Stimulated activated CD4-positive, alpha-beta T cell treated with anti-CD3 and anti-CD28 coated beads, Interleukin-1b, Interleukin-23, amount 100 ng/mL, for 1 hour (primary cell): ENCODE measurements at places on chromosomes 1 and 21.

DNA sequence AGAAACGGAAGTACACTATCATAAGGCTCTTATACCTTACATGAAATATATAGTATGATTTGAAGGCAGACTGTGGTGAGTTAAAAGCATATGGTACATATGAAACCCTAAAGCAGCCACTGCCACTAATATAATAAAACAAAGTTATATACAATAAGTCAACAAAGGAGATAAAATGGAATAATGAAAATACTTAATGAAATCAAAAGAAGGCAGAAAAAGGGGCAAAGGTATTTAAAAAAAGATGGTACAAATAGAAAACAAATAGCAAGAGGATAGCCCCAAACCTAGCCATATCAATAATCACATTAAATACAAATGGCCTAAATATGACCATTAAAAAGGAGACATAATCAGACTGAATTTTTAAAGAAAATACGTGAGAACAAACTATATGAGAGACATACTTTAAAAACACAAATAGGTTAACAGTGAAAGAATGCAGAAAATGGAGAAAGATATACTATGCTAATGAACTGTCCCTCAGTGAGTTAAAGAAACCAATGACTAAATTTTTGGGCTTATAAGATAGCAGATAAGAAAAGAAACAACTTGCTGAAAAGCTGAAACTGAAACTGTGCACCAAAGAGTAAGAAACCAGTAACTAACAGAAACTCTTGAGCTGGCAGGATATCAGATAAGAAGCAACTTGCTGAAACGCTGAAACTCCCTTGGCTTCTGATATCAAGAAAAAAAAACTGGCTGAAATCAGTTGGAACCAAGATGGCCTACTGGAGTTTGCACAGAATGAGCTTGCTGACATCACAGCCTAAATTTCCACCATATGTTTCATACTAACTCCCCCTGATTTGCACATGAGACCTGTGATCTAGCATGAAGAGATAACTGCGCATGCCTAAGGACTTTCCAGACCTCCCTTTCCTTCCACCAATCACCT, 44.3 kb upstream of the IL10 start:
- no peak for DNase-seq

GRCh38 chr1:16019644-16020277, 1.9 kb upstream of the HSPB7 start:
- DNase-seq: no peak

- peak; percentile 0 for DNase-seq
Observed at GRCh38 chr21:35400233-35400939, 351.3 kb upstream of the RUNX1 start.

DNA sequence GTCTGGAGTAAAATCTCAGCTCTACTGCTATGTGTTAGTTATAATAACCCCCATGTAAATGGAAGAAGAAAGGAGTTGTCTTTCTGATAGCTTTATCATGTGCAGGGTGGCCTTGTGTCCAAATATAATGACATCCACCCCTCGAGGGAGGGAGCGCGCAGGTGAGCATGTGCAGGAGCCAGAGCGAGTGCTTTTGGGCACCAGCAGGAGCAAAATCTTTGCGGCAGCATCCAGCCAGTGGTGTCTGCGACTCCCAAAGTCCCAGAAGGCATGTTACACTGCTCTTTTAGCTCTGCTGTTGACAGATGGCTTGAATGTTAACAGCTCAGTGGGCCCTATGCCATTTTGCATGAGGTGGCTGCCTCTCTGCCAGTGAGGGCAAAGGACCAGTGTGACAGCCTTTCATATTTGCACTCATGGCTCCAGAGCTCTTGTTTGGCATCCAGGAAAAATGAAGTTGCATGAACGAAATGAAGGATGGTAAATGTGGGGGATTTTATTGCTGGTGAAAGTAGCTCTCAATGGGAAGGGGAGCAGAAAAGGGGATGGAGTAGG, 146.7 kb downstream of the HMCN1 start:
- DNase-seq: no peak

DNA sequence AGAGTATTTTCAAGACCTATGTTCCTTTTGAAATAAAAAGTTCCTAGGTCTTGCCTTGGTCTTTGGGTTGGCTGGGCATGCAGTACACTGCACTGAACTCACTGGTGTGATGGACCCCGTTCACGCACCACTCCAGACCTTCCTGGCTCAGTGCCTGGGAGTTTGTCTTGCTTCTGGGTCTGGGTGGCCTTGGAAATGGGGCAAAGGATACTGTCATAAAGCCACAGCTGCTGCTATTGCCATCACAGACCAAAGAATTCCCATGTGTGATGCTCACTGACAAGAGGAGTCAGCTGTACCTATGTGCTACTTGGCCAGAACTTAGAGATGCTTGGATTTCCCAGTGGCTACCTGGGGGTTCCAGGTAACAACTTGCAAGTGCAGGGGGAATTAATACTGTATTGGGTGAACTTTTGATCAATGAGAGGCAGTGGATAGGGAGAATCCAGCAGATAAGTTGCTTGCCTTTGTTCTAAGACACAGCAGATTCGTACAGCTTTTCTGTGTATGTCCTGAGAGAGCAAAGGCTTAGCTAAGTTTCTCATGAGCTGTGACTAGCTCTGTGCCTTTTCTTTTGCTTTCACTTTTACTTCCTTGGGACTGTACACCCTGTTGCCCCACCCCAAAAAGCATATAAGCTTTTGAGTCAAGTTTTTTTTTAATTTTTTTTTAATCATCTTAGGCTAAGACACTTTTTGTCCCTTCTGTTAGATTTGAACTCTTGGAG, 115.3 kb downstream of the RUNX1 start:
- no peak for DNase-seq

GRCh38 chr1:197920414-197921117, 3.4 kb downstream of the LHX9 start:
- DNase-seq: no peak

GRCh38 chr1:17984583-17984982, 123.0 kb upstream of the IGSF21 start:
- DNase-seq: no peak

GRCh38 chr1:228148196-228148861, 1.4 kb upstream of the GJC2 start:
- no peak for DNase-seq

- no peak for DNase-seq
Observed at GRCh38 chr1:177024623-177025022, 139.9 kb downstream of the ASTN1 start.

- no peak for DNase-seq
Observed at GRCh38 chr1:110200666-110201065, 9.4 kb upstream of the KCNC4 start.

DNA sequence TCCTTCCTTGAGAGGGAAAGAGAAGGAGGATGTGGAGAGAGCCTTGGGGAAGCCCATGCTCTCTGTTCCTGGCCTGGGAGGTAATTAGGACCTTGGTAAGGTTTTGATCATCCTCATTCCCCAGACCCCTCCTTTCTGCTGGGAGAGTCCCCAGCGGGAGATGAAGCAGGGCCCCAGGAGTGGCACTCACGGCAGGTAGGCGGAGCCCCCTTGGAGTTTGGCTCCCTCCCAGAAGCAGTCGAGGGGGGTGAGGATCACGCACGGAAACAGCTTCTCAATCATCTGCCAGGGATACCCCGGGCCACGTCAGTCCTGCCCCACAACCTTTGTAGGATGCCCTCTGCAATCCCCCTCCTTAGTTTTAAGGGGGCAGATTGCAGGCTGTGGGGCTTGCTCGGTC, 11.5 kb downstream of the PTCH2 start:
- no peak for DNase-seq

GRCh38 chr21:45550522-45551210, 8.4 kb upstream of the SLC19A1 start:
- DNase-seq: no peak

DNA sequence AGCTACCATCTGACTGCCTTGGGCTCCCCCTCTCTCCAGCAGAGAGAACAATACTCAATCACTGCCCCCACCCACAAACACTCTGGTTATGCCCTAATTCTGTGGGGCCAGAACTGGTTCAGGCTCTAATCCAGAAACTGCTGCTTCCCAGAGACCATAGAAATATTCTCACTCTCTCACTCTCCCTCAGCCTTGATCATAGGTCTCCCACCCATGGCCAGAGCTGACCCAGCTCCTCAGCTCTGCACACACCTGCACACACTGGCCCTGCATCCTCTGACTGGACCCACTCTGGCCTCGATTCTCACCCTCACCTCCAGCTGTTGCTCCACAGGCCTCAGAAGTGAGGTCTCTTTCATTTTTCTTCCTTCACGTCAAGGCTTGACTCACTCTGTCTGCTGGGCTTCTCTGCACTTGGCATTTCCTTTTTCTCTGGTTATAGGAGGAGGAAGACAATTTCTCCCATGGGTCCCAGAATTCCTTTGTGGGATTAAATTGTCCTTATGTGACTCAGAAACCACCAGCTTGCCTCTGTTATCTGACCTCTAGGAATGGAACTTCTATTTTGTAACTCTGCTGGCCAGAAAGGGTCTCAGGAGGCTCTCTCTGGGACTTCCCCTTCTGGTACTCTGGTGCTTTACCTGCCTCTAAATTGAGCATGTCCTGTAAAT, 15.6 kb upstream of the ZMYM6 start:
- DNase-seq: no peak

DNA sequence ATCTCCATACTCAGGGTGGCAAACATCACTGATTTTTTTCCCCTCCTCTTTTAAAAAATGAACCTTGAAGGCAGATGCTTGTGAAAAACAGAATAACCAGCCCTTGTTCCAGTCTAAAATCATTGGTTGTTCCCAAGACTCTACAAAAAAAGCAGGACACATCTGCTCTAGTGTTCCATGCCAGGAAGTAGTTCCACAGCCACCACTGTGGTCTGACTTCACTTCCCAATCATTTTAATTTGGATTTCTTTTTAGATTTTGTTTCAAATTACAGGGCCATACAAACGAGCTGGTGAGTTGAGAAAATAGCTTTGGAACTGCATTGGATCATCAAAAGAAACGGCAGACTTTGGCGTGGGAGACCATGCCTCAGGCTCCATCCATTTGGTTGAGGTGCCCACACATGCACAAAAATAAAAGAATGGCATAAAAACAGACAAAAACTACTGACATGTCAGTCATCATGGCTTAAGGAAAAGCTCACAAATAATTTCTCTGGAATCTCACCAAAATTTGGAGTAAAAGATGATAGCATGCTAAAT, 210.0 kb downstream of the GABPA start:
- no peak for DNase-seq

DNA sequence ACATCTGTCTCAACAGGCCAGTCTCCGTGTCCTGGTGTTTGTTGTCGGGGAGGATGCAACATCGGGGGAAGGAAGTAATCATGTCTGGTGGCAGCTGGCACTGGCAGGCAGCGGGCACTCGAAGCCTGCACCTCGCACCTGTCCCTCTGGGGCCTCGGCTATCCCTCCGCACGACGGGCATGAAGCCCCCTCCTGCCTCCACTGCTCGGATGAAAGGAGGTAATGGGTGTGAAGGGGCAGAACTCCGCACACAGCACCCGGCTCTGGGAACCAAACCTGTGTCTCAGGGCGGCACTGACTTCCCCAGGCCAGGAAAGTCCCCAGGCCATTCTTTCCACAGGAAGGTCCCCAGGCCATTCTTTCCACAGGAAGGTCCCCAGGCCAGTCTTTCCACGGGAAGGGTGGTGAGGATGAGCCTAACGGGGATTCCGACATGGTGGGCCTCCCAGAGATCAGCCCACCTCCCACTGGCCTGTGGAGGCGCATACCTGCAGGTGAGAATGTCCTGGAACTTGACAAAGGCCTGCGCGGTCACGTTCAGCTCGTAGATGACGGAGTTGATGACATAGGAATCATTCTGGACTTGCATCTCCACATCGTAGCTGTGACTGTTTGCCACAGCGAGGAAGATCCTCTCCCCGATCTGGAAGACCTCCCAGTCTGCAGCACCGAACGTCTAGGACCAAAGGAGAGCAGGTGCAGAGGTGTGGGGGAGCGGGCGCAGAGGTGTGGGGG, 31.1 kb downstream of the KRTAP10-1 start:
- no peak for DNase-seq

DNA sequence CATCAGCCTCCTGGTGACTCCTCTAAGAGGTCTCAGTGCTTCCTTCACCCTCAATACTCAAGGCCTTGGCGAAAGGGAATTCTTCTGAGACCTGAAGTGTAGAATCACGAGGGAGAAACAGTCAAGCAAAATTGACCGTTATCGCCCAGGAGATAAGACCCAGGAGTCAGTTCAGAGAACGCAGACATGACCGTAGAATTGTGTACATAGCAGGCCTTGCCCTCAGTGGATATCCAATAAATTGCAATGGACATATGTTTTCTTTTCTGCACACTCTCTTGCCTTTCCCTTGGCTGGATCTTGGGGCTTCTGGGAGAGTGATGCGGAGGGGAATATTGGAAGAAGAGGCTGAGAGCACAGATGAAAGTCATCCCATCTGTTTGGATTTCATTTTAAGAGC, 15.7 kb upstream of the ETS2 start:
- no peak for DNase-seq

- DNase-seq: no peak
Observed at GRCh38 chr1:212624976-212625501, 16.5 kb downstream of the ATF3 start.

- DNase-seq: no peak
Observed at GRCh38 chr1:56469640-56470371, 109.6 kb downstream of the PLPP3 start.

- DNase-seq: no peak
Observed at GRCh38 chr1:180278596-180279395, 48.7 kb downstream of the LHX4 start.

DNA sequence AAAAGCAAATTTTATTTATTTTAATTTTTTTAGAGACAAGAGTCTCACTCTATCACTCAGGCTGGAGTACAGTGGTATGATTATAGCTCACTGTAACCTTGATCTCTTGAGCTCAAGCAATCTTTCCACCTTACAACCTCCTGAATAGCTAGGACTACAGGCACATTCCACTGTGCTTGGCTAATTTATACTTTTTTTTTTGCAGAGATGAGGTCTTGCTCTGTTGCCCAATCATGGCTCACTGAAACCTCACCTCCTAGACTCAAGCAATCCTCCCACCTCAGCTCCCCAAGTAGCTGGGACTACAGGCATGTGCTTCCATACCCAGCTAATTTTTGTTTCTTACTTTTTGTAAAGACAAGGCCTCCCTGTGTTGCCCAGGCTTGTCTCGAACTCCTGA, 49.5 kb downstream of the DR1 start:
- DNase-seq: no peak

DNA sequence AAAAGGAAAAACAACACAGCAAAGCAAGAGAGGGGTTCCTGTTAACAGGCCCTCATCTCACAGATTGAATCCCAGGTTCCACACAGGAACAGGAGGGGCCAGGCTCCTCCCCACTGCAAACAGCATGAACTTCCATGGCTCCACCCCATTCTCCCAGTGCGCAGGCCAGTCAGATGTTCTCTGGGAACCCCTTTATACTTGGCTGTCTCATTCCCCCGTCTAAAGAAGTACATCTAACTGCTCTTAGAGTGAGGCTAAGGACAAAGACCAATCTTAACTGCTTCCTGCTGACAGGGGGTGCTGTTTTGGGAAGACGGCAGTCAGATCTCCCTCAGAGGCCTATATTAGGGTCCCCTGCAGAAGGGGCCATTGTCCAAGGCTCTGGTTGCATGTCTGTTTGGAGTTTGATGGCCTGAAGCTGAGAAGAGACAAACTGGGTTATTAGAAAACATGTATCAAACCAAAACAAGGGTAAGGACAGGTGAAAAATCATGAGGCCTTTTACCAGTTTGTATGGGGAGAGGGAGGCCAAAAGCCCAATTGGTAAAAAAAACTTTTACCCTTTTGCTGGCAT, 10.5 kb upstream of the NASP start:
- DNase-seq: no peak

GRCh38 chr1:222021129-222021528, 279.2 kb upstream of the DUSP10 start:
- no peak for DNase-seq

GRCh38 chr1:115706587-115707425, 61.7 kb downstream of the CASQ2 start:
- no peak for DNase-seq
